ENCODE measurements at places on chromosomes 4 and X.

DNA sequence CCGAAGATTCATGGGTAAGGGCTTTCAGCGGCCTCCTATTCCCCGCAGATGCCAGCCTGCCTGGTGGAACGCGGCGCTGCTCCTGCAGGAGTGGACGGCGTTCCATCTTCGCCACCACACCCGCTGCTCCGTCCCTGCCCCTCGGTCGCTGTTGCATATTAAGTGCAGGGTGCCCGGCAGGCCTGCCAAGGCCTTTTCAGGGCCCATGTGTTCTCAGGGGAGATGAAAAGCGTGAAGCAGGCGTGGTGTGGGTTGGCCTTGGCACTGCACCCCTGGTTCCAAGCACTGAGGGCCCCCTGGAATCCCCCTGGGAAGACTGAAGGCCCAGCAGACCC is 52.0 kb downstream of the SORCS2 start:
- DNase-seq = no peak

DNA sequence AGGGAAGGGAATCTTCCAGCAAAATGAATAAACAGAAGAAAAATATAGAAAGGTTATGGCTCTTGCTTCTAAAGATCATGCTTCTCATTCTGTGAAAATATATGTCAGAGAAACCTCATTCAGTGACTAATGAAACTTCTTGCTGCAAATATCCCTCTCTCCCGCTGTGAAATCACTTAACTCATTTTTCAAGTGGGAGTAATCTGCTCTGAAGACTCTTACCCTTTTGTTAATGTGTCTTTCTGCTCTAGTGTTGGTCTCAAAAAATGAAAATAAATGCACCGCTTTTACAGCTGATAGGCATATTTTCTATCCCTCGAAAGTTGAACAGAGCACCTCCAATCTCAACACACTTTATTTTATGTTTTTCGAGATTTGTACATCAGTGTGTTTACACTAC is 252.3 kb downstream of the NLGN4X start:
- DNase-seq = no peak

DNA sequence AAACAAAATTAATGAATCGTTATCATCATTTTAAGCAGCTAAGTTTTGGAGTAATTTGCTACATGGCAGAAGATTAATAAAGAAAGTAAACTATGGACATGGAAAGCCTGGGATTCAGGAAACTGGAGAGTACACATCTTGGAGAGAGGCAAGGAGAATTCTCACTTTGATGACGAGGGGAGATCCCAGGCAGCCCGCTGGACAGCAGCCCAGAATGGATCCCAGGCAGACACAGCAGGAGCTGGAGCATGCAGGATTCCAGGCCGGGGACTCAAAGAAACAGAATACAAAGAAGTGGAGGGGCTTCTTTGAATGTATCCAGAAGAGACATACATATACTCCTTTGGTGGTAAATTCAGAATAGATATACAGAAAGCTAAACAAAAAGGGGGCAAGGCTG is 118.0 kb upstream of the ATP6AP2 start:
- DNase-seq = no peak

- DNase-seq = no peak
Measured at GRCh38 chr4:10478621-10479020, 21.4 kb upstream of the ZNF518B start.

DNA sequence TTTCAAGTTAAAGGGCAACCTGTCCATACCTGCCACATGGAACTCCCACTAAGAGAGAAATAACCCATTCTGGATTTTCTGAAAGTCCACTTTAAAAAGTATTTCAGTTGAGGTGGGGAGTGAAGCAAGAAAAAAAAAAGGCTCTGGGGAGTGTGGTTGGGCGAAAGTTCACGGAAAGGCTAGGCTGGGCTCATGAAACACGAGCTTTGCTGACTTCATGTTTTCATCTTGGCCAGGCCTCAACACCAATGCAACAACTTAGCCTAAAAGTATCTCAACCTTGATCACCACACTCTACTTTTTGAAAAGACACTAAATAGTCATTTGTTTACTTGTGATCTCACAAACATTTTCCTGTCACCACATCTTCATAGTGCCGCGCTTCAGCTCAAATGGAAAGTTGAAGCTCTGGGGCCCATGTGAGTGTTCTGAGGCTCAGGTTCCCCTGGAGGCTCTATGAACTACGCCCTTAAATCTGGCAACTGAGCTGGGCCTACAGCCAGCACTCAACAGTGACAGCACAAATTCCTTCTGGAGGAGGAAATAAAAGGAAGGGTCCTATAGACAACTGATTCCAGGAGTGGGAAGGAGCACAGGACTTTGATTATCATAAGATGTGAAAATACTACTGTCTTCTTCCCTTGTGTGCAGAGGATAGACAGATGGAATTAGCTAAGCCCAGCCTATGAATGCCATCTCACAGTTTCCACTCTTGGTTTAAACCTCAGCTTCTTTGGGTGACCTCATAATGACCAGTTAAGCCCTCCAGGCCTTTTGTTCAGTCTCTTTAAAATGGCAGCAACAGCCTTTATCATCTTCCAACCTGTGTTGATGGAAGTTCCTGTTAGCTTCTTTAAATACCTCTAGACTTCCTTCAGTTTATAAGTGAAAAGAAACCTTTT is 5.1 kb downstream of the CD40LG start:
- no peak for DNase-seq

GRCh38 chr4:107855723-107856122 is 31.0 kb downstream of the SGMS2 start:
- no peak for DNase-seq

GRCh38 chrX:39848900-39849299 is 248.9 kb downstream of the BCOR start:
- DNase-seq = no peak

DNA sequence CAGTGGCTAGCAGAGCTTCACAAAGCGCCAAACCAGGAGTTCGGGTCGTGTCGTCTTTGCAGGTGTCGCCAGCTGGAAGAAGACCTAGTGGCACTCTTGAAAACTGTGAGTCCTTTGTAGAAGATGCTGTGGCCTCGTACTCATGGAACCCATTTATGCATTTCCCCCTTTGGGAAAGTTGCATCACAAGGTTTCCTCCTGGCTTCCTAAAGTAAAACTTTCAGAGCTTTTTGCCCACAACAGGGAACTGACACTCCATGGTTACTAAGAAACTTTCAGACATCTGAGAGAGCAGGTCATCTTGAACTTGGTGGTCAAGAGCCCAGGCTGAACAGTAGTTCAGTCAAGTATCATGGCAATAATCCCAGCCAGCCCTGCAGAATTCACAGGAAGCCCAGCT is 15.9 kb upstream of the NOCT start:
- DNase-seq = no peak

GRCh38 chr4:123477711-123478209 is 81.2 kb downstream of the SPRY1 start:
- peak; percentile 65 for DNase-seq

- DNase-seq = no peak
Measured at GRCh38 chr4:67201334-67201733, 344.0 kb downstream of the CENPC start.

GRCh38 chrX:54807524-54808108 is at the start of gene MAGED2:
TSS of gene MAGED2 (plus strand) at chrX:54807745. CDS start at chrX:54809332, 1,587 bp downstream.
- DNase-seq = peak; percentile 56

DNA sequence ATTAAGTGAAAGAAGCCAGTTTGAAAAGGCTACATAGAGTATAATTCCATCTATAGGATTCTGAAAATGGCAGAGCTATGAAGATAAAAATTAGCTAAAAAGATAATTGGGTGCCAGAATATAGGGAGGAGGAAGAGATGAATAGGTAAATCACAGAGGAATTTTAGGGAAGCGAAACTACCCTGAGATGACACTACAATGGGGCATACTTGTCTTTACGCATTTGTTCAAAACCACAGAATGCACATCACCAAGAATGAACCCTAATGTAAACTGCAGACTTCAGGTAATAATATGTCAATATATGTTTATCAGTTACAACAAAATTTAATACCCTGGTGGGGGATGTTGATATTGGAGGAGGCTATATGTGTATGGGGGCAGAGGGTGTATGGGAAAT is 1342.9 kb downstream of the ADGRL3 start:
- DNase-seq = no peak

GRCh38 chr4:1731180-1731579 is 9.9 kb downstream of the TACC3 start:
- no peak for DNase-seq
